ENCODE measurements at places on chromosomes 12 and 14.
A peak's percentile ranks its signal among the peaks of the same experiment; 100 is the strongest.

- peak; percentile 54 for DNase-seq
Observed at GRCh38 chr12:51183816-51184215, 10.9 kb upstream of the TFCP2 start.

GRCh38 chr14:23209651-23210423, 26.4 kb upstream of the SLC7A8 start:
- no peak for DNase-seq

GRCh38 chr14:22887260-22887989, 4.4 kb downstream of the REM2 start:
- peak; percentile 95 for DNase-seq

GRCh38 chr12:8553088-8553627, 12.5 kb upstream of the CLEC4E start:
- no peak for DNase-seq

GRCh38 chr14:21264025-21264801, 5.0 kb downstream of the HNRNPC start:
- no peak for DNase-seq

GRCh38 chr12:57016348-57016747, at the start of gene TAC3:
Gene TAC3 (minus strand): TSS chr12:57016529. CDS start chr12:57015797, 732 bp downstream.
- no peak for DNase-seq

DNA sequence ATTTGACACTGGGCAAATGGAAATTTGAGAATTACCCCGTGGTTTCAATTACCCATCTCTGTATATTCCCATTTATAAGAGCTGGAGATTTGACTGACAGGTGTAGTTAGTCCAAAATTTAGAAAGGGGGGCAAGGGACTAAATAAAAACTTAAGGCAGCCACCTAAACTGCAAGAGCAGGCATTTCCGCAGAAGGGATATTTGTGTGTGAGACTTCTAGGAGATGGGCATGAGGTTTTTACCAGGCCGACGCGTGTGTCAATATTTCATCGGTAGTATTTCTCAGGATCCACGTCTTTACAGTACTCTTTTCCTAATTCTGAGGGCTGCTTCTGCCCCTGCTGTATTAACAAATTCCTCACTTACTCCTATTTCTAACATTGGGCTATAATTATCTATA, 1.4 kb downstream of the FAR2 start:
- no peak for DNase-seq

- no peak for DNase-seq
Observed at GRCh38 chr12:91722072-91722471, 423.6 kb downstream of the BTG1 start.

DNA sequence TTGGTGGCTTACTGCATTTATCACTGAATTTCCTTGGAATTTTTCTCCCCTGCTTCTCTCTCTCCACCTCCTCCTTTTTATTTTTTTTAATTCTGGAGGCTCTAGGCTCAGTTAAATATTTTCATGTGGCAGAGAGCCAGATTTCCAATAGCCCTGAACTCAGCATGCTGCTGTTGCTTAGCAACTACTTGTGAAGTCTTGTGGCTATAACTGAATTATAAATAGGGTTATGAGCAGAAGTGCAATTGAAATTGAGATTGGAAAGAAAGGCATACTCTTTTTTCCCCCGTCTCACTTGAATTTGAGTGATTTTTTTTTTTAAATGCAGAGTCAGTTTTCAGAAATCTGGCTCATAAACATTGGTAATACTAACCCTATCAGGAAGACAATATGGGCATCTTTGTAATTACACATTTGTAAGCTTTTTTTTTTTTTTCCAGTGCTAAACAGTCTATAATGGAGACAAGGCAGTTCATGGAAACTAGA, 38.3 kb downstream of the ATF7IP start:
- DNase-seq, result peak; percentile 72

DNA sequence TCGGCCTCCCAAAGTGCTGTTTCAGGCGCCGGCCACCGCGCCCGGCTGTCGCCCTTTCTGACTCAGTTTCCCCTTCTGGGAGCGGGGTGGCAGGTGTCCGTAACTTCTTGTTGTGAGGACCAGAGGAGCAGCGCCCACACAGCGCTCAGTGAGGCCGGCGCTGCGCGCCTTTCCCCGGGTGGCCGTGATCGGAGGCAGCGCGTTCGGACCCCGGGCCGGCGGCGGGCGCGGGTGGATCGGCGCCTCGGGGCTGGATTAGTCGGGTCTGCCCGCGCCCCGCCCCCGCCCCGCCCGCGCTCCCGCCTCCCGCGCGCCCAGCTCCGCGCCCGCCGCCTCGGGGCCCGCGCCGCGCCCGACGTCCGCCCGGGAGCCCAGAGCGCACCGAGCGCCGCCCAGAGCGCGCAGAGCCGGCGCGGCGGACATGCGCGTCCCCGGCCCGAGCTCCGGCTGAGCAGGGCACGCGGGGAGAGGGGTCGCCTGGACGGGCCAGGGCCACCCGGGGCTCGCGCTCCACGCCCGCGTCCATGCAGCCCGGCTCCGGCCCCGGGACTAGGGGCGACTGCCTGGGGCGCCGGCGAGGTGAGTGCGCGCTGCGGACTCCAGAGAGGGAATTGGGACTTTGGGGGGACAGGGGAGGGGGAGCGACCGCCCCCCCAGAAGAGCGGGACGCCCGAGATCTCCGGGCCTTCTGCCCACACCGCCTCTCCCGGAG, 50.6 kb downstream of the LRCOL1 start:
- peak; percentile 56 for DNase-seq

DNA sequence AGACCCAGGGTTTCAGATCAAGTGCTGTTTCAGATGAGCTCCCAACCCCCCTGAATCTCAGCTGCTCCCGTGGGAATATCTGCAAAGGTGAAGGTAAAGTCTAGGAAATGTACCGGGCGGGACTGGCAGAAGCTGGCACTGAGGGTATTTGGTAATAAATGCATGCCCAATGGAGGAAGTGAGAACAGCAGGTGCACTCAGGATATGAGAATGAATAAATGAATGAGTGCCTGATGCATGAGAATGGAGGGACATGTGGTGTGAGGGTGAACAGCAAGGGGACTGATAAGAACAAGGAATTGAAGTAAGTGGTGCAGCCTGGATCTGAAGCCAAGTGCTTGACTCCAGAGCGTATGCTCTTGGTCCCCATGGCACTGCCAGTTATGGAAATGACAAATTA, 11.6 kb downstream of the RAPGEF3 start:
- no peak for DNase-seq

- no peak for DNase-seq
Observed at GRCh38 chr14:53549956-53550355, 396.8 kb upstream of the DDHD1 start.

GRCh38 chr12:67519484-67520433, 128.8 kb upstream of the DYRK2 start:
- DNase-seq, result peak; percentile 77

DNA sequence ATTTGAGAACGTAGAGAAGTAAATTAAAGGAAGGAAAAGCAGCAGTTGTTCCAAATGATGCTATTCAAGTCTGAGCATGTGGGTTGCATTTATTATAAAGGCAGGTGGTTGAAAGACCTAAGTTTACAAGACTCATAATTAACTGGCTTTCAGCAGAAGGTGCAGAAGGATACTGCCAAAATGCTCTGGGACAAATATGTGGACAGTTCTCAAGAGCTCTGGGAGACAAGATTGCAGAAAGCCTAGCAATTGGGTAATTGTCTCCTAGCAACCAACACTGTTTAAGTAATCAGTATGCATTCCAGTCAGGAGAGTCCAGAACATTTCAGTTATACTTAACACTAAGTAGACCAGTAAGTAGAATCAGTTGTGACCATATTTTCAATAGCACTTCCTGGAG, 131.5 kb downstream of the GPR135 start:
- peak; percentile 21 for DNase-seq

- DNase-seq, result no peak
Observed at GRCh38 chr12:70059373-70059772, 183.9 kb upstream of the CNOT2 start.

GRCh38 chr12:68614105-68614679, 3.5 kb downstream of the RAP1B start:
- no peak for DNase-seq

- DNase-seq, result no peak
Observed at GRCh38 chr12:61397668-61398067, 862.5 kb upstream of the USP15 start.

DNA sequence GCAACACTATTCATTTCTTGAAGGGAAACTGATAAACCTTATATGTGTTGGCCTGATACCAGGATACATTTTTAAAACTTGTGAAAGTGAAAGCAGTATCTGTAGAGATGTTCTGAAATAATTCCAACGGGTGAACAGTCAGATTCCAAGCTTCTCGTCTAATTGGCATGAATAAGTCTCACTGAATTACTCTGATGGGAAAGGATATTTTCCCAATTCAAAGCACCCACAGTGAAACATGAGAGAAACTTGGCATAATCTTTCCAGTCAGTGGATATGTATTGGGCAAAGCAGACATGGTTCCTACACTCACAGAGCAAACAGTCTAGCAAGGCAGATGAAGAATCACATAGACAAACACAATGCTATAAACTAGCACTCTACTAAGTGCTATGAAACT, 413.1 kb downstream of the MED13L start:
- no peak for DNase-seq

GRCh38 chr12:115000038-115000437, 316.1 kb upstream of the TBX3 start:
- DNase-seq, result peak; percentile 8

GRCh38 chr12:39772821-39773259, 153.2 kb upstream of the ABCD2 start:
- no peak for DNase-seq

- DNase-seq, result no peak
Observed at GRCh38 chr12:131732-132495, 65.3 kb downstream of the IQSEC3 start.

GRCh38 chr12:54159589-54159988, 29.2 kb downstream of the SMUG1 start:
- DNase-seq, result peak; percentile 70

DNA sequence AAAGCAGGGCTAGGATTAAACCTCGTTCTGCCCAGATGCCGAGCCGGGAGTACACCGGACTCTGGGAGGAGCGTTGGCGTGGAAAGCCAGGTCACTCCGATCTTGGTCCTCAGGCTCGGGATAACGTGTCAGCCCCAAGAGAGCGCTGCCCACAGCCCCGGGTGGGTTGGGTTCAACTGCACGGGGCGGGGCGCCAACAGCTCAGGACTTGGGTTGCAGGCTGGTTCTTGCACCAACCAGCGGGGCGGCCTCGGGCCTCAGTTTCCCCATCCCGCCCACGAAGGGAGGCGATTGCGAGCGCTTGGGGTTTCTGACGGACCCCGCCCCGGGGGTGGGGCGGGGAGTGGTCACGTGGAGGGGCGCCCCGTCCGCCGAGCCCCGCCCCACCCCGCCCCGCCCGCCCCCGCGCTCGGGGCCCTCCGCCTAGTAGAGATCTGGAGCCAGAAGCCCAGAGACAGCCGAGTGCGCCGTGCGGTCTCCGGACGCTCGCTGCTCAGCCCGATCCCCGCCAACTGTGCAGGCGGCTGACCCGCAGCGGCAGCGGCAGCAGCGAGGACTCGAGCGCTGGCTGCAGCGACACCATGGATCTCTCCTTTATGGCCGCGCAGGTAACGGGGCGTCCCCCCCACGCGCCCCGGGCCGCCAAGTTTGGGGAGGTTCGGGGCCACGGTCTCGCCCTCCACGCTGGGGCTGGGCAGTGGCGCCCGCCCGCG, at the start of gene C14orf132:
Gene C14orf132, plus strand, starts transcription at position 443 of the 713 bp plus-strand sequence. Its CDS starts 139 bp downstream, at position 582.
- DNase-seq, result peak; percentile 56

GRCh38 chr12:106022568-106023012, 116.2 kb downstream of the NUAK1 start:
- DNase-seq, result no peak

DNA sequence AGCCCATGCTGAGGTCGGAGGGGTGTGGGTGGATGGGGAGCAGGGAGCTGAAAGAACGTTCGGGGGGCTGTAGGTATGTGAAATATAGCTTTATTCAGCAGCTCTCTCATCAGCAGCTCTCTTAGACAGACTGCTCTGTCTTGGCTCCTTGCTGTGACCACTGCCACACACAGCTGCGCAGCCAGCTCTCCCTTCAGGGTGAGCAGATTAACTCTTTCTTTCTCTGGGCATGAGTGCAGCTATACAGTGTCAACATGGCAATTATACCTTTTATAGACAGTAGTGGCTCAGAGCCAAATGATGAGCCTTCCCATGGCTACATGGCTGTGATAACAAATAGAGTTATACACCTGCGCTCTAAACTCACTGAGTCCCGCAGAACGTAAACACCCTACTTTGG, 137.7 kb upstream of the NEDD1 start:
- peak; percentile 97 for DNase-seq

GRCh38 chr12:95239216-95239615, 21.6 kb downstream of the VEZT start:
- DNase-seq, result no peak

DNA sequence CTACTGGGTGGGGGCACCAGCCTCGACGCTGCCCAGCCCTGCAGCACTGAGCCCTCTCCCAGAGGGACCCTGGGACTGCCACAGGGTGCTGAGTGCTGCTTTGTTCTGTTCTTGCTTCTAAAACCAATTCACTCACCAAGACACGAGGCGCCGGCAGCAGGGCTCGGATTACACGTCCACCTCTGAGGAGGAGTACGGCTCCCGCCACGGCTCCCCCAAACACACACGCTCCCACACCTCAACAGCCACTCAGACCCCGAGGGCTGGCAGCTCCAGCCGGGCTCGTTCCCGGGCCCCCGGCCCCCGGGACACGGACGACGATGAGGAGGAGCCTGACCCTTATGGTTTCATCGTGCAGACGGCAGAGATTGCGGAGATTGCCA, 24.3 kb downstream of the CEP170B start:
- DNase-seq, result no peak

DNA sequence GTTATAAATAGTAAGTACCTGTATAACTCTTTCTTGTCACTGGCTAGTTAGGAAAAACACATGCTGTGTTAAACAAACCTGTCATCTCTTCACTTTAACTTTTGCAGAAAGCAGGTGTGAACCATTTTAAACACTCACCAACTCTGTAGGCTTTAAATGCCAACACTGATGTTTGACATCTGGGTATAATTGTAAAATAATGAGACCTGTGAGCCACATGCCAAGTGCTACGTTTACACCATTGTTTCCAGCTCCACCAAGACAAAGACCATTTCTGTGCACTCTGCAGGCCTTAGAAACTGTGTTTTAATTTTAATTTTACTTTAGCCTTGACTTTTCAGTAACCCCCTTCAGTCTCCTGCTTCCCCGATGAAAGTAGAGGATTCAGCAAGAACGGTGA, 11.0 kb downstream of the TPH2 start:
- DNase-seq, result no peak

- no peak for DNase-seq
Observed at GRCh38 chr14:104792101-104792884, 3.3 kb downstream of the AKT1 start.

DNA sequence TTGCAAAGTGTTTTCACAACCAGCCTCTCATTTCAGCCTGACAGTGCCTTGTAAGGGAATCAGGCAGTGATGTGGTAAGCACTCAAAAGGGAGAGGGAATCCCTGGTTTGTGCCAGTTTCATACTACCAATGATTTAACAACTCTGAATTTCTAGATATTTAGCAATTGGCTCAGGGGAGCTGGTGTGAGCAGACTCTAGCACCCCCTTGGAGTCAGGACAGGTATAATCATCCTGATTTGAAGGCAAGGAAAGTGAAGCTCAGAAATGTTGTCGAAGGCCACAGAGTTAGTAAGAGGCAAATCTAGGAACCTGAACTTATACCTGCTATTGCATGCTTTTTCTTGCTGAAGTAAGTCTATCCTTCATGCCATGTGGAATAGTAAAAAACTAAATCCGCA, 63.1 kb upstream of the DACT1 start:
- no peak for DNase-seq
